Activated naive CD8-positive, alpha-beta T cell treated with anti-CD3 and anti-CD28 coated beads, Interleukin-2, amount 50 U/mL, for 16 hours (primary cell): ENCODE measurements at places on chromosomes 5 and 9.

DNA sequence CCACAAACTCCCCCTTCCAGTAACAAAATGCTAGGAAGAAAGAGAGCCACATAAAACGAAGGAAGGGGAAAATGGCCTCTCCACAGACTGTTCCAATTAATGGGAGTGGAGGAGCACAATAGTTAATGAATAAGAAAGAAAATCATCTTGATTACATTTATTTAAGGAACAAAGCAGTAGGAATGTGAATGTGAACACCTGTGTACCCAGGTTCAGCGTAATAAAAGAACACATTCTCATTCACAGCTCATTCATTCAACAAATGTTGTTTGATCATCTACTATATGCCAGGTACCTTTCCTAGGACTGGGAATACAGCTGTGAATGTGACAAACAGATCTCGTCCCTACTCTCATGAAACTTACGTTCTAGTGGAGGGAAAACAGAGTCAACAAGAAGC is 35.7 kb downstream of the SIL1 start:
- no peak for DNase-seq

GRCh38 chr5:4197151-4197550 is 601.5 kb downstream of the IRX1 start:
- DNase-seq: no peak

DNA sequence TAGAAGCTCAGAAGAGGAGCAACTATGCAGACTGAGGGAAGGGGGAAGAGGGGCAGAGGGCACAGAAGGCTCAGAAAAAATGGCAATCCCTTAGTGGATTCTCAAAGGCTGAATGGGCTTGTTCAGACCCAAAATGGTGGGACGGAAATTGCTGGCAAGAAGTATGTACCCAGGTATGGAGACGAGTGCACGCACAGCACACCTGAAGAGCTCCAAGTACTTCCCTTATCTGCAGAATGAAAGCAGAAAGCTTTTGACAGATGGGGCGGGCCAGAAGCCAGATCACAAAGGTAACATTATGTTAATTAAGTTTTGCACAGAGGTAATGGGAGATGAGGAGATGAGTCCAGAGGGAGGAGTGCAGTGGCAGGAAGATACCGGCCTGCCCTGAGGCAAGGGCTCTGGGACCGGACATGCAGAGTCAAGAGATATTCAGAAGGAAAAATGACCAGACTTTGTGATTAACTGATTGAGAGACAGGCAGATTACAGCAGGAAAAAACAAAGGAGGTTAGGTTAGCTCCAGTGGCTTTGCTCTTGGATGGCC is 138.1 kb upstream of the PIK3R1 start:
- DNase-seq: no peak

- DNase-seq: no peak
Observed at GRCh38 chr5:88660264-88660946, 222.6 kb downstream of the MEF2C start.

- no peak for DNase-seq
Observed at GRCh38 chr5:124901081-124901480, 154.6 kb upstream of the ZNF608 start.

GRCh38 chr9:36078051-36078450 is 41.3 kb downstream of the RECK start:
- no peak for DNase-seq

- no peak for DNase-seq
Observed at GRCh38 chr9:2125906-2126305, 110.8 kb downstream of the SMARCA2 start.

DNA sequence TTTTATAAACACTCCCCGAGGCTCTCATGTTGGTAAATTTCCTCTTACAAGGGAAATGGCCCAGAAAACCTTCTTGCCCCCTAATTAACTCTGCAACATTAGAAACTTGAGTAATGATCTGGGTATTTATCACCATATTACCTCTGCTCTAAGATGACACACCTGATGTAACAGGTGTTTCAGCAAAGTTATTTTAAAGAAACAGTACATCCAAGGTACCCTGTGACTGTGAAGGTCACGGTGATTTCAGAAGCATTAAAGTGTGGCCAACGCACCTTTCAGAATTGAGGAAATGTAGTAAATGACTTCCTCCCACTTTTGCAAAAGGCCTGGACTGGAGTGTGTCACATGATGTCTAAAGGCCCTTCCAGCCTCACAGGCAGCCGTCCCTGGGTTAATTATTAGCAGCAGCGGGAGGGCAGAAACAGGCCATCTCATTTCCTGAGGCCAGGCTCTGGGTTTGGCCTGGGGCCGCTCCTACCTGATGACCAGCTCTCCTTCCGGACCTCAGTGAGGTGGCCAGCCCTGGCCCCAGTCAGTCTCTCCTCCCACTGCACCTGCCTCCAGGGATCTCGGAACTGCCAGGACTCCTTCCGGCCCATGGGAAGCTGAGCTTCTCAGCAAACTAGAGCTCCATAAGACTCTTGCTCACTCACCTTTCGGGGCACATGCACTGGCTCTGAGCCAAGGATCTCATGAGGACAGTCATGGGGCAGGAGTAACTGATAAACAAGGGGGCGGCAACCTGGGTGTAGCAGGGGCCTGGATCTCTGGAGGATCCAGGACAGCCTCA is 20.7 kb downstream of the PTPN3 start:
- DNase-seq: no peak

DNA sequence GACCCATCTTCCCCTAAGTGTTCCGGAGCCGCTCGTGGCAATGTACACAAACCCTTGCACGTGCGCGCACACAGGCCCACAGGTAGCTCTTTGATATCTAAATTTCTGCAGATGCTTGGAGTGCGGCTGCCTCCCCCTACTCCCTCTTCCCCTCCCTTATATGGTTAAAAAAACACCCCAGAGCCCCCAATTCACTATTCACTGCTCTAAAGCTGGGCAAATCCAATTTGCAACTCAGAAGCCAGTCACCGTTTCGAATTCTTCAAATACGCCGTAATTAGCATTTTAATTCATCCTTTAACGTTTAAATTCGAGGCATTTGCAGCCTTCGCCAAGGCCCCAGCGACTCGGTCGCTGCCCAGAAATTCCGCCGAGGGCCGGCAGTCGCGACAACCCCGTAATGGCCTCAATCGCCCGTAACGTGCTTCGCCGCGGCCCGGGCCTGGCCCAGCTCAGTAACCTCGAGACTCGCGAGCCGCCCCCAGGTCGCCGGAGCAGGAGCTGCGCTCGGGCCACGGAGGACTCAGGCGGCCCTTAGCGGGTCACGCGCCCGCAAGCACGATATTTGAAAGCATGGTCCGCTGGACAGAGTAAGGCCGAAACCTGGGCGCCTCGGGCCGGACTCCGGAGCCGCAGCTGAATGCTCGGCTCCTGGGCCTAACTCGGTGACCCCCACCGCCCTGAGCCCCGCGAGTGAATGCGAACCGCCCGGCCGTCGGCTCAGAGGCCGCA is 1.3 kb downstream of the IRX2 start:
- DNase-seq: no peak

DNA sequence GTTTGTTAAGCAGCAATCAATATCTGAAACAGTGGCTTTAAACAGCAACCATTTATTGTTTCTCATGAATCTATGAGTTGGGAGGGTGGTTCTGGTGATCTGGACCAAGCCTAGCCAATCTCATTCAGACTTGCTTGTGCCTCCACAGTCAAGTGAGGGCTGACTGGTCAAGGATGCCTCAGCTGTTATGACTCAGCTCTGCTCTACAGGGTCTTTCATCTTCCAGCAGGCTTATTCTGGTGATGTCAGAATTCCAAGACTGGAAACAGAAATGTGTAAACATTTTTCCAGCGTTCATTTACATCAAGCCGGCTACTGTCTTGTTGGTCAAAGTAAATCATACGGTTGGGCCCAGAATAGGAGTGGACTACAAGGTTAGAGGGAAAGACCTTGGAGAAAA is 2.5 kb upstream of the PIP5K1B start:
- DNase-seq: no peak

DNA sequence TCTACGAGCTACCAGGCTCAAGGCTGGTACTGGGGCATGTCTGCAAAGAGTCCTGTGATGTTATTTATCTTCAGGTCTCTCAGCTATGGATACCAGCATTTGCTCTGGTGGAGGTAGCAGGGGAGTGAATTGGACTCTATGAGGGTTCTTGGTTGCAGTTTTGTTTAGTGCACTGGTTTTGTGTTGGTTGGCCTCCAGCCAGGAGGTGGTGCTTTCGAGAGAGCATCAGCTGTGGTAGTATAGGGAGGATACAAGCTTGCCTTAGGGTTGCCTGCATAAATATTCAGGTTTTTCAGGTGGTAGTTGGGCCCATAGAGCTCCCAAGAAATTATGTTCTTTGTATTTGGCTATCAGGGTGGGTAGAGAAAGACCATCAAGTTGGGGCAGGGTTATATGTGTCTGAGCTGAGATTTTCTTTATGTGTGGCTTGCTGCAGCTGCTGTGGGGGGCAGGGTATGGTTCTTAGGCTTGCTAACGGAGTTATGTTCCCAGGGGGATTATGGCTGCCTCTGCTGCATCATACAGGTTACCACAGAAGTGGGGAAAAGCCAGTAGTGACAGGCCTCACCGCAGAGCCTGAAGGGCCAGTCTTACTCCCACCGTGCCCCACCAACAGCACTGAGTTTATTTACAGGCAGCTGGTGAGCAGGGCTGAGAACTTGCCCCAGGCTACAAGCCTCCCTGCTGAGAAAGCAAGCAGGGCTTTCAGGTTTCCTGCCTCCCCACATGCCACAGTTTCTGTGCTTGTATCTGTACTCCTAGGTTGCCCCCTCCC is 9.7 kb upstream of the RIOK2 start:
- DNase-seq: no peak

GRCh38 chr5:109844148-109844547 is 154.4 kb downstream of the MAN2A1 start:
- DNase-seq: no peak

- no peak for DNase-seq
Observed at GRCh38 chr9:35685506-35685905, 4.2 kb downstream of the TPM2 start.

- no peak for DNase-seq
Observed at GRCh38 chr9:130610862-130611707, 31.7 kb downstream of the FUBP3 start.

GRCh38 chr9:72533322-72533721 is 11.9 kb downstream of the TMC1 start:
- DNase-seq: no peak

GRCh38 chr9:18427691-18428090 is 46.3 kb upstream of the ADAMTSL1 start:
- no peak for DNase-seq

DNA sequence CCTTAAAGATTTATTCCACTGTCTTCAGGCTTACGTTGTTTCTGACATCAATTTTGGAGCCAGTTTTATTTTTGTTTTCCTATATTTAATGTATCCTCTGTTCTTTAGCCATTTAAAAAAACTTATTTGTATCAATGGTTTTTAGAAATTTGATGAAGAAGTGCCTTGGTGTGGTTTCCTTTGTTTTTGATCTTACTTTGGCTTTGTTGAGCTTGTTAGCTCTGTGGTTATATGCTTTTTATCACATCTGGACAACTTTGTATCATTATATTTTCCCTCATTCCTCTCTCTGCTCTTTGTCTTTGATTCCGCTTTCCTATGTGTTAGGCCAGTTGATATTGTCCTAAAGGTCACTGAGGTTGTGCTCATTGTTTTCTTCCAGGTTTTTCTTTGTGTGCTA is 58.5 kb downstream of the SPIN1 start:
- DNase-seq: no peak
